ENCODE measurements at places on chromosomes 16 and 17.
A peak's percentile ranks its signal among the peaks of the same experiment; 100 is the strongest.

- no peak for DNase-seq
Measured at GRCh38 chr16:78813661-78814311, 714.3 kb downstream of the WWOX start.

GRCh38 chr16:89122322-89122851, 28.7 kb downstream of the ACSF3 start:
- DNase-seq: peak; percentile 63

GRCh38 chr17:27361695-27362094, 67.8 kb downstream of the WSB1 start:
- DNase-seq: no peak

- no peak for DNase-seq
Measured at GRCh38 chr17:73539166-73539565, 105.1 kb downstream of the SDK2 start.

- no peak for DNase-seq
Measured at GRCh38 chr17:34456121-34456520, 93.1 kb upstream of the CCL1 start.

- no peak for DNase-seq
Measured at GRCh38 chr17:56807723-56808122, 26.0 kb downstream of the C17orf67 start.
